Inflammatory macrophage treated with lipopolysaccharide for 4 hours (primary cell): ENCODE measurements at places on chromosomes 1 and 21.

GRCh38 chr1:157139052-157139715, 989 bp upstream of the ETV3 start:
- DNase-seq = no peak

GRCh38 chr1:38433084-38433722, 386.6 kb upstream of the POU3F1 start:
- DNase-seq = no peak

GRCh38 chr1:198934901-198935305, 296.1 kb downstream of the PTPRC start:
- no peak for DNase-seq

GRCh38 chr1:90561103-90561783, 155.9 kb downstream of the BARHL2 start:
- no peak for DNase-seq

DNA sequence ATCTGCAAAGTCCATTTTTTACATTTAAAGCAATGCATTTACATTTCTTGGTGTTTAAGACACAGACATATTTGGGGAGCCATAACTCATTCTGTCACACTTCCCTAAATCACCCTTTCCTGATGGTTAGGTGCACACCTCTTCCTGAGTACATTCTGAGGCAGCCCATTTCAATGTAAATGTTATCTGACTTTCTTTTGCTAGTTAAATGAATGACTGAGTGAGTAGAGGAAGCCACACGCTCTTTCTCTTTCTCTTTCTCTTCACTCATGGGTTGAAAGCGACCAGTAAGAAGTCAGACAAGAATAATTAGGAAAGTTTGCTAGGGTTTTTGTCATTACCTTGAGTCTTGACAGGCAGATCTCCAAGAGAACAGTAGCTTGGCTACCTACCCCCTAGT, 143.1 kb downstream of the S1PR1 start:
- no peak for DNase-seq

DNA sequence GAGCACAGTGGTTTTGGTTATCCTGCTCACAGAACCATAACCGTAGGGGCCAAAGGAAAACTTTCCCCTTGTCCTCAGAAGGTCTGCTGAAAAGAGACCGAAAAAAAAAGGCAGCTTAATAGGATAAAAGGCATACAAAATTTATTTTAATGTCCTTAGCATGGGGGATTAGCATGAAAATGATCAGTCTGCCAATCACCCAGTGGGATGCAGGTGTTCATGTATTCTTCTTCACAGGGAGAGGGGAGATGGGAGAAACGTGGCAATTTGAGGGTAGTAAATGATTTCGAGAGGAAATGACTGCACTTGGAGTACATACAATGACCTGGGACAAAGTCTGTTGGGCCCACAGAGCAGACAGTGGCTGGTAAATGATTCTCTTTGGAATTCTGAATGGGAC, 194.0 kb downstream of the AJAP1 start:
- no peak for DNase-seq

DNA sequence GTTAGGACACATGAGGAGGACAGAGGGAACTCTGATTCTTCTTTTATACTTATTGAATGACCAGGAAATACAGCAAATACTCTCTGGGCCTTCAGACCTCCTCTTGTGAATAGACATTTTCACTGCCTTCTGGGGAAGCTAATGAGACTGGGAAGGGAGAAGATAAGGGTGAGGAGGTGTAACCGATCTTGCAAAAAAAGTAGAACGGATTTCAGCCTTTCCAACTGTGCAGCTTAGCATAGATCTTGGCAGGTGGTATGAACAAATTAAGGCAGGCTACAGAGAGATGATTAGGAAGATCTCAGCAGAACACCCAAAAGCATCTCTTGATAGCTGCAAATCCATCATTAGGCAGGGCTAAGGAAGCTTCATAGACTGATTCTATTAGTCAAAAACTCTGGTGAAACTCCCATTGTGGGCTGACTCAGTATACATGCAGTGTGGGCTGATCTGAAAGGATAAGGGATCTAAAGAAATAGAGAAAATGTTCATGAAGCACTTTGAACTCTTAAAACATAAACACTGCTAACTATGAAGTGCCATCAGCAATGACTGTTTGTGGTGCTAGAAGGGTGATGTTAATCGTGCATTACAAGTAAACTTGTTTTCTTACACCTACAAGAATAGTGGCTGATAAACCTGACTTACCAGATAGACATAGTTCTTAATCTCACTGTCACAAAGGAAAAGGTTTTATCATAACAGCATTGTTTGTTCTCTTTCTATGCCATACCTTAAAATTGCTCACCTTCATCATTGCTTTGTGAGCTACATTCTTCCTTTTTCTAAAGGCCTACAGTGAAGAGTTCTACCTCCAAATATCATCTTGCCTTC, 85.5 kb upstream of the PALMD start:
- no peak for DNase-seq

DNA sequence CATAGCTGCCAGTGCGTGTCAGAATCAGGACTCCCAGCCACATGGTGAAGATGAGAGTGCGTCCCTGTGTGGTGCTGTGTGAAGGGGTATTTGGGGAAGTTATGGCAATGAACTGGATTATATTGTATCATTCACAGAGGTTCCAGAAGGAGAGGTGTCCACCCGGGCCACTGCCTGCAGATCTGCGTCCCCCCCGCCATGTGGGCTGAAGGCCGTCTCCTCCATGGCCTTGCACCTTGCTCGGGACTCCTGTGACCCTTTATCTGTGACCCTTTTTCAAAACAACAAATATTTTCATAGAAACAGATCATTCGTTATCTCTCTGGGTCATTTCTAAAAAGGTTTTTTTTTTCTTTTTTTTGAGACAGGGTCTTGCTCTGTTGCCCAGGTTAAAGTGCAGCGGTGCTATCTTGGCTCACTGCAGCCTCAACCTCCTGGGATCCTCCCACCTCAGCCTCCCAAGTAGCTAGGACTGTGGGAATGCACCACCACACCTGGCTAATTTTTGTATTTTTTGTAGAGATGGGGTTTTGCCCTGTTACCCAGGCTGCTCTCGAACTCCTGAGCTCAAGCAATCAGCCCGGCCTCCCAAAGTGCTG, 120.2 kb upstream of the ERRFI1 start:
- no peak for DNase-seq

DNA sequence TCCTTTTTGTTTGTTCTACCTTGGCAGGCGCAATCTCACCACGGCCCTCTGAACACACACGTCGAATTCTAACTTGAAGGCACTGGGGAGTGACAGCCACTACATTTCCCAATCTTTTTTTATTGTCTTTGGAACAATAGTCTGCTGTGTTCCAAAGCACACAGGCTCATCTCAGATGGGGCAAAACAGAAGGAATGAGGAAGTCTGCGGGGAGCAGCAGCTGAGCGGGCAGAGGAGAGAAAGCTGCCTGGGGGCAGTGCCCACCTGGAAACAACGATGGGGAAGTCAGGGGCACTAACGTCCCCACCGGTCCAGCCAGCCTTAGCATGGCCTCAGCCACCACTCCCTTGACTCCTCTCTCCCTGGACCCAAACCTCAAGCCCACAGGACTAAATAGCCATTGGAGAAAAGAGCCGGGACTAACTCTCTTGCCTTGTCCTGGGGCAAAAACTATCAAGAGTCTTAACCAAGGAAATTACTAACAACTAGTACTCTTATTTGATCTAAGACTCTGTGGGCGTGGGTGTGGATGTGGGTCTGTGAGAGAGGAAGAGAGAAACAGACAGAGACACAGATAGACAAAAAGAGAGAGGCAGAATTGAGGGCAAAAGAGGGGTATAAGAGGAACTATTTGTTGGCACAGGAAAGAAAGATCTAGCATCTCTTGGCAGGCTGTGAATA, 34.2 kb downstream of the SYF2 start:
- DNase-seq = peak; percentile 8

GRCh38 chr1:182806015-182806678, 16.6 kb downstream of the NPL start:
- DNase-seq = no peak

GRCh38 chr1:201022493-201022819, 1.1 kb downstream of the KIF21B start:
- DNase-seq = no peak

DNA sequence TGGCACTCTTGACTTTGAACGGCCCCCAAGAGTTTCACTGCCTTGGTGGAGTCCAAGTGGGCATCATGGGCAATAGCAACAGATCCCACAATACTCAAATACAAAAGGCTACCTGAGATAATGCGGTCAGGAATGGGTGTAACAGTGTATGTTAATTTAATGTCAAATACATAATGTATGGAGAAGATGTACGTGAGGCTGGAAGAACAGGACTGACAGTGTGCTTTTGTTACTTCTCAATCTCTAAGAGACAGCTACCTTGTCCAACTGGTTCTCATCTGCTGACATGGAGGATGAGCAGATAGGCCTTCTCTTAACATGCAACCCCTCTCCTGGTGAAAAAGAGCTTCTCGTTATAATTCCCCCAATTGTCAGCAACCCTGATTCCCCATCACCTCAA, 167.2 kb downstream of the APP start:
- DNase-seq = no peak

DNA sequence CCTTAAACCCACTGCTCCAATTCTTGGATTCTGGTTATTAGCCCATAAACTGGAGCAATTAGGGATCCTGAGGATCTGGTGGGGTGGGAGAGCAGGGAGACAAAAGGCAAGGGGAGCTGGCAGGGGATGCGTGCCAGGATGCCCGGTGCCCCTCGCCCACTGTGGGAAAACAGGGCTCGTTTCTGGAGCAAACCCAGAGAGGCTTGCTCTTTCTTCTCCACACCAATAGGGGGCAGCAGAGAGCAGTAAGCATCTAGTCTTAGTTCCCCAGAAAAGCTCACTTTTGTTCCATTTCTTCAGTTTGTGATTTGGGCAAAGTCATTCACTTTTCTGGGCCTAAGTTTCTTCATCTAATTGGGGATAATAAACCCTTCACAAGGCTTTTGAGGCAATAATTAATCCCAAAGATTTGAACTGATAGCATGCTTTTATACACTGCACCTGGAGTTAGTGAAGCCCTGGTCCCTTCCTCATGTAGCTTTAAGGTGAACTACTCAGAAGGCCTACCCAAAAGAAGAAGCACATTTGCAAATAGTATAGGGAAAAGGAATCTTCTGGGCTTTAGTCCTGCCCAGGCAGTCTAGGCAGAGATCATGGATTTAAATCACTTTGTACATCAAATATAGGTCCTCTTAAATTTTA, 160.6 kb upstream of the USP24 start:
- peak; percentile 46 for DNase-seq

DNA sequence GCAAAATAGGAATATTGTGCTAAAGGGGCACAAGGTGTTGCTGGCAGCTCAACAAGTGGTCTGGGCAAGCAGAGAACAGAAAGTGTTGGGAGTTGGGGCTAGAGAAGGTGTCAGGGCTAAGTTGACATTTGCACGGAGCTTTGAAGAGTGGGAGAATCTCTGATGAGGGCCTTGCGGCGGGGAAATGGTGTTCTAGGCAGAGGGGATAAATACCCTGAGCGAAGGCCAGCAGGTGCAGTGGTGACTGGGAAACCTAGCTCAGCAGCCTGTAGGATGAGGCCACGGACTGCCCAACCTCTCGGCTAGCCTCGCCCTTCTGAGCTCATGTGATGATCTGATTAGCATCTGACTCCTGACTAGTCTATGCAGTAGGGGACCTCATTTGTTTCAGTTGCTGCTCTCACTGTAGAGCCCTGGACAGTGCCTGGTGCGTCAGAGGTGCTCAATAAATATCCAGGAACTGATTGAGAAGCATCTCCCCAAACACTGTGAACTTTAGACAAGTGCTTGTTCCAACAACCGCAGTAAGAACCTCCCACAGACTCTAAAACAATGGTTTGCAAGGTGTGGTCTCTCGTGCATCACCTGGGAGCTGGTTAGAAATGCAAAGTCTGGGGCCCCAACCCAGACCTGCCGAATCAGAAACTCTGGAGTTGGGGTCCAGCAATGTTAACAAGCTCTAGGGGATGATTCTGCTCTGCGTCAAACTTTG, 1.0 kb upstream of the FOXO6 start:
- DNase-seq = peak; percentile 9

GRCh38 chr1:79852004-79852403, 845.5 kb upstream of the ADGRL4 start:
- DNase-seq = no peak

DNA sequence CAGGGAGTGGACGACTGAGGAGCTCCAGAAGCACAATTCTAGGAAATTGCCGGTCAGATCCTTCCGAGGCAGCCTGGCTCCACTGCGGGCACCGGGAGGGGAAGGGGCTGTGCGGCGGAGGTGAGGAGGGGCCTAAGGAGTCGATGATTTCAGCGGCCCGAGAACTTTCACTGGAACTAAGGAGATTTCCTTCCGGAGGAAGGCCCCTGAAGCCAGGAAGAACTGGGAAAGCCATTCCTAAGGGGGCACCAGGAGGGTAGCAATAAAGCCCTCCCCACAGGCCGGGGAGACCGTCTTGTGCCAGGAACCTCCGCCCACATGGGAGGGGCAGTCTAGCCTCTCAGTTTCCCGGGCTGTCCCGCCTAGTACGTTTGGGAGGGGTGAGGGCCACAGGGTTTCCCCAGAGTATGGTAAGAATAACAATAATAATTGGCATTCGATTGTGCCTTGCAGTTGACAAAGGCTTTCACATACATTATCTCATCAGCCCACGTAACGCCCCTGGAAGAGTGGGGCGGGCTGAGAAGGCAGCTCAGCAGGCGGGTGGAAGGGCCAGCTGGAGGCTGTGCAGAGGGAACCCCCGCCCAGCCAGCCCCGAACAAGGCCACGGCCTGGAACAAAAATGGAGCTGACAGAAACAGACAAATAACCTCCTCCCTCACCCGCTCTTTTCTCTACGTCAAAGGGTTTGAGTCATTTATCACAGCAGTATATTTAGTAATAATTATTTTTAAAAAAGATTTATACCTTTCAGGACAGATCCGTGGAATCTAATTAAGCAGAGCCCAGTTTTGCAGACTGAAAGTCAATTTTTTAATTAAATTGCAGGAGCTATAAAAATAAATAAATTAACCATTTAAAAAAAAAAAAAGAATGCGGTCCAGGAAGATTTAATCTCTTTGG, 19.8 kb downstream of the NPR1 start:
- DNase-seq = peak; percentile 37

- DNase-seq = no peak
These were observed 55.2 kb downstream of the MTR start for GRCh38 chr1:236850077-236850979.

GRCh38 chr1:227544067-227545050, 19.0 kb upstream of the ZNF678 start:
- DNase-seq = no peak

- no peak for DNase-seq
These were observed 13.4 kb upstream of the ALX3 start for GRCh38 chr1:110083866-110084226.

DNA sequence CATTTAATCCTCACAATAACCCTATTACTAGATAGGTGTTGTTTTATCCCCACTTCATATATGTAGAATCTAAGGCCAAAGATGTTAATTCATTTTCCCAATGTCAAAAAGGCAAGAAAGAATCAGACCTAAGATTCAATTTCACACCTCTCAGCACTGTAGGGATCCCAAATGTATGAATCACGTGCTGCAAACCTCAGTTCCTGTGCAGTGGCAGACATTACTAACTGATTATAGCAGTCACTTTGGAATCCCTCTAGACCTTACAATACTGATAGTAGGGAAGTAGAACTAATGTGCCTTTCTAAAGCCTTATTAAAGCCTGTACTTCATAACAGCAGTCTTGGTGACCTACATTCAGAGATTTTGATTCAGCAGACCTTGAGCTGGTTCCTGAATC, 2.3 kb downstream of the C1orf87 start:
- DNase-seq = no peak
